ENCODE measurements at places on chromosomes 5 and 9. TPM values are rescaled to one million over a fixed set of nuclear protein-coding genes. Genes with fewer than 3 reads are reported as not detected.

GRCh38 chr9:21579247-21579671 is 97.1 kb upstream of the IFNE start:
- DNase-seq, result no peak

DNA sequence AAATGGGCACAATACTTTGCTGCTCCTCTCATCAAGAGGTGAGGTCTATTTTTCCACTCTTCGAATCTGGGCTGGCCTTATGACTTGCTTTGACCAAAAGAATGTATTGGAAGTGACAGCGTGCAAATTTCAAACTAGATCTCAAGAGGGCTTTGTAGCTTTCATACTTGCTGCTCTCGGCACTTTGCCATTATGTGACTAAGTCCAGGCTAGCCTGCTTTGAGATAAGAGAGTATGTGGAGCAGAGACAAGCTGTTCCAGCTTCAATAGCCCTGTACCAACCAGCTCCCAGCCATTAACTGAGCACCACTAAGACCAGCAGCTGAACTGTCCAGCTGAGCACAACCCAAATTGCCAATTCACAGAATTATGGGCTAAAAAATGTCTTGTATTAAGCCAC is 124.6 kb downstream of the ACER2 start:
- DNase-seq, result no peak

DNA sequence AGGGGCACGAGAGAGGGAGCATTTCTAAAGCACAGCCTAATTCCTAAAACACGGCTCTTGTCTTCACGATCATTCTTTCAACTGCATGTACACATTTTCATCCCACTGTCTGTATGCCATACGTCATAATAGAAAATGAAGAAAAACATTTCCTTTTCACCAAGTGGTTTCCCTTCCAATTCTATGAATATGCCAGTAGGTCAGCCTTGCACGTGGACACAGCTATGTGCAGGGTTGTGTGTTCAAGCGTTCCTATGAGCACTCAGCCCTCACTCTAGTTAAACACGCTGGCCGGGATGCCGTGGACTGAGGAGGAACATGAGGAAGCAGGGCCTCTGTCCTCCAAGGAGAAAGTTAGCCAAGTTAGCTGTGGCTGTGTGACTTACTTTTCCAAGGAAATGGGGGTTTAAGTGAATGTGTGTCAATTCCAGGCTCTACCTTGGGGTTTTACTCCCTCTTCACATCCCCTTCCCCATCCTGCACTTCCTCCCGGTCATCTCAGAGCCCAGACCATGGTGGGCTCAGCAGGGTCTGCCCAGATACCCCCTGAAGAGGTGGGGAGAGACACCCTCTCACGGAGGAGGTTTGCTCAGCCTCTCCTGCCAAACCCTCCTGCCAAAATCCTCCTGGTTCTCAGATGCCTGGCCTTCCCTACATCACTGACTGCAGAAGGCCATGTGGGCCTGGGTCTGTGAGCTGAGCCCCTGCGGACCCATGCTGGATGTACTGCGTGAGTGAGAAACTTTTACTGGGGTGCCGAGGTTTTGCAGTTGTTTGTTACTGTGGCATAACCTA is 230.6 kb downstream of the FSTL4 start:
- DNase-seq, result no peak

DNA sequence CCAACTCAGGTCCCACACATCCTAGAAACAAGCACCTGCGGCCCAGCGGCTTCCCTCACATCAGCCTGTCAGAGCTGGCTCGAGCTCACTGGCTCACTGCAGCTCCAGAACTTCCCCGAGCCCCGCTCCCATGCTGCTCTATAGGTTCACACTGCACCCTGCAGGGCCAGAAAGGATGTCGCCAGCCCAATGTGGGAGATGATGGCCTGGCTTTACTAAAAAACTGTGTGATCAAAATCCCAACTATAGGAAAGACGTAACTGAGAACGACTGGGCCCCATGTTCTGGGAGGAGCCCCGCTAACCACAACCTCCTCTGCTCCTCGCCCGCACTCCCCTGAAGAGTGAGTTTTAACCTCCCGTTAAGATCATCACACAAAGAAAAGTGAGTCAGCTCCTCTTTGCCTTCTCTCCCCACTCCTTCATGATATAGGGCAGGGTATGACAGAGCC is 4.6 kb downstream of the SURF4 start:
- no peak for DNase-seq

FTMT gene
- polyA plus RNA-seq, result not detected

DAB2 gene
- 130 TPM for polyA plus RNA-seq
